SK-N-DZ (cell line): ENCODE measurements at places on chromosomes 13 and 19.
A peak's percentile ranks its signal among the peaks of the same experiment; 100 is the strongest.

- DNase-seq = no peak
These were observed 72.5 kb upstream of the UBL3 start for GRCh38 chr13:29922896-29923295.

DNA sequence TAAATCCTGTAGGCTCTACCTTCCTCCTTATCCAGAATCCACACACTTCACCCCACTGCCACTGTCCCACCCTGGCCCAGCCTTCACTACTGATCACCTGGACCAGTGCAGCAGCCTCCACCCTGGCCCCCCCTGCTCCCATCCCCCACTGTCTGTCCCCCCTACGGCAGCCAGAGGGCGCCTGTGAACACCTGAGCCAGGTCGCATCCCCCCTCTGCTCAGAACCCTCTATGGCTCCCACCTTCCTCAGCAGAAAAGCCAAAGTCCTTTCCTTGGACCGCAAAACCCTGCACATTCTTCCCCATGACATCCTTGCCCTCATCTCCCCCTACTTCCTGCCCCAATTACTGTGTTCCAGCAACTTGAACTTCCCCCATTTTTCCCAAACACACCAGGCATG is 20.6 kb downstream of the ELAVL3 start:
- no peak for DNase-seq

GRCh38 chr19:18366021-18366435 is 19.9 kb upstream of the GDF15 start:
- no peak for DNase-seq

DNA sequence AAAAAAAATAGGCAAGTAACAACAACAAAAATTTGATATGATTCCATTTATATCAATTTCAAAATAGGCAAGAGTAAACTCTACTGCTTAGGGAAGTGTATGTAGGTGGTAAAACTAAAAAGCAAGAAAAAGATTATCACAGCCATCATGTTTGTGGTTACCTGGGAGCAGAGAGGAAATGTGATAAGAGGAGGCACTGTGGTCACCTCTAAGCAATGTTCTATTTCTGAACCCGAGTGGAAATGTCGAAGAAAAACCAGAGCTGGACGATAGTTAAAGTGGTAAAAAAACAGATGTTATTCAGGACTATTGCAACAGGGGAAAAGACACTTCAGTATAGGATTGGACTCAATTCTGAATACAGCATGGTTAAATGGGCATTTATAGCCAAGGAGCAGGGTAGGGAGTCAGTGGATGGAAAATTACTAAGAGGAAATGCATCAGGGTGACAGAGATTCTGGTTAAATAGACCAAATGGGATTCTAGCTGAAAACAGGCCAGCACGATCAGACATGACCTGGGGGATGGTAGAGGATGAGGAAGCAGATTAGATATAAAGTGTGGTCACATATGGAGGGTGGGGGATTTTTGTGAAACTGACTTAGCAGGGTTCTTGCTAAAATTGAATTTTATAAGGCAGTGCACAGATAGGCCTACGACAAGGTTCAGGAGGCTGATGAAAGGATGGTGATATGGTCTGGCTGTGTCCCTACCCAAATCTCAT is 6.0 kb upstream of the TEX30 start:
- DNase-seq = no peak

DNA sequence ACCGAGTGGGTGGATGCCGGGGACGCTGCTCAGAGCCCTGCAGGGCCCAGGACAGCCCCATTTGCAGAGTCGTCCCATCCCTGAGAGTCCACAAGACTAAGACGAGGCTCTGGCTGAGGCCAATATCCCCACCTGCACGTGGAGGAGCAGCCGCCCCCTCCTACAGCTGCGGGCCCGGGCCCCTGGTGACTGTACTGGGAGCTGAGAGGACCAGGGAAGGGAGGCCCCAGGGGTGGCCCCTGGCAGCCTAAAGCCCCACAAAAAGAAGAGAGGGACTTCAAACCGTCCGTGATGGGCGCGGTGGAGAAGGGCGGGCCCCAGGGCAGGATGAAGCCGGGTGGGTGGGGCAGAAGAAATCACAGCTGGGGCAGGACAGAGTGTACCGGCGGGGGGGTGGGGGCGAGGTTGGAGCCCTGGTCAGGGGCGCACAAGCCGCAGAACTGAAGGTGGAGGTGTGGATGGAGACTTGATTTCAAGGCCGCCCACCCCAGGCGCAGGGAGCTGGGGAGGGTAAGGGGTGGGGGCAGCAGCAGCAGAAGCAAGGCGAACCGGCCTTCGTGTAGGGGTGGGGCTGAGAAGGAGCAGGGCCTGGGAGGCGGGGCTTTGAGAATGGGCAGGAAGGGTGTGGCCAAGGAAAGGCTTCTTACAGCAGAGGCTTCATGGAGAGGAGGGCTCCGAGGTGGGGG is 12.9 kb downstream of the CFD start:
- peak; percentile 62 for DNase-seq

DNA sequence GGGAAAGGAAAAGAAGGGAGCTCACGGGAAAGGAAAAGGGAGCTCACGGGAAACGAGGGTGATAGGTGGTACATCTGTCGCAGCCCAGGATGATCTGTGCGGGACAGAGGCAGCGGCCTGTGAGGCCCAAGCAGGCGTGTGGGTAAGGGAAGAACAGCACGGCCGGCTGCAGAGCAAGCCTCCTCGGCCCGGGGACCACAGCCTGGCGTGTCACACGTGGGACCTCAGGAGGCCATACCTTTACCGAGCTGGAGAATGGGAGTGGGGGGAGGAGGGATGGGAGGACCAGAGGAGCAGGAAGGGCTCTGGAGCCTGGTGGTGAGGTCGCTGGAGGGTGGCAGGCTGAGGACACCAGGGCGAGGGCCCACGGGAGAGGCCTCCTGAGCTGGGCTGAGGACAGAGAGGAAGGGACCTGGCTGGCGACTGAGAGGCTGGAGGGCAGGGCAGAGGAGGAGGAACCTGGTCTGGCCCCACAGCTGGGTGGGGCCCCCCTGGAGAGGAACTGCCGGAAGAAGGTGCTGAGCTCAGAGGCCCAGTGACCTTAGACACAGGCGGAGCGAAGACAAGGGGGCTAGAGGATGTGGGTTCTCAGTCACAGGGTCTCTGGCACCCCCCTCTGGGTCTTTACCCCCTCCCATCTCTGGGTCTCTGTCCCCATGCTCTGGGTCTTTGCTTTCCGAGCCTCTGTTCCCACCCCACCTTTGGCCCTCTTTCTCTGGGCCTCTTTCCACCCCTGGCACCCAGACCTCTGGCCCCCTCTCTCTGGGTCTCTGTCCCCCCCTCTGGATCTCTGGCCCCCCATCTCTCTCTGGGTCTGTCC is 2.9 kb upstream of the FTL start:
- peak; percentile 29 for DNase-seq

DNA sequence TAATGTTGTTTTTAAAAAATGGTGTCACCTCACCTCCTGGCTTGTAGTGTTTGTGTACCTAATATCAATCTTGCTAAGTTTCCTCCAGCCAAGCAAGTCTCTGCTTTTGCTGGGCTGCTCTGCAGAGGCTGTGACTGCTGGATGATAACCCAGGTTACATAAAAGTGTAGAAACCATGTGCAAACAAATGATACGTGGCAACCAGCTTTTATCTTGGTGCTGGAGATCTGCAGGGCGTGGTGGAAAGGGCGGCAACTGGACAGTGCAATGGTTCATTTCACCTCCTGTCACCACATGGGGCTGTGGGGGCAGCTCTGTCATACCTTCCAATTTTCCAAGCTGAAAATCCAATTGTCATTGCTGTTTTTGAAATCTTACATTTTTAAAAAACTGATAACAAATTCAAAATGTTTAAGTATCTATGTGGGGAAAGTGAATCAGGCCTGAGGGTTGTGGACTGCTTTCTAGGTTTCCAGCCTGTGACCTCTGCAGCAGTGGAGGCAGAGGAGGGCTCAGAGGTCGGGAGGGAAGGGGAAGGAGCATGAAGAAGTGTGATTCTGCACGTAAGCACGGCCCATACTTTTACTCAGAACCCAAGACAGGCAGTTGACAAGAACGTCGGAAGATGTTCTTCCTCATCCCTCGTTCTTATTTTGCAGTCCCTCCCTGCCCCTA is 9.7 kb downstream of the GPR42 start:
- DNase-seq = no peak

DNA sequence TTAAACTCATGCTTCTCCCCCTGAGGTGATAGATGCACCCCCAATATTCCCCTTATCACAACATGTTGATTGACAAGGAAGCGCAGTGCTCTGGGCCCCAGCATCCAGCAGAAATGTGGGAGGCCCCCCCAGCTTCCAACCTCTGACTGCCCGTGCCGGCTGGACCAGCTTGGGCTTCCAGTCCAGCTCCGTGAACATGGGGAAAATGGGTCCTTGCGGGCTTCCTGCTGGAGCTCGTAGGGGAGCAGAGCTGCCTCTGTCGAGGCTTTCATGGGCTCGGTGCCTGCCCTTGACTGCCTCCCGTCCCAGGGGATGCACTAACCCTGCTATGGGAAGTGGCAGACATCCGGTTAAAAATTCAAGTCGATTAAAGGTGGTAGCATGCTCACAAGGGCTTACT is 188.9 kb downstream of the COL4A1 start:
- DNase-seq = no peak

- no peak for DNase-seq
These were observed 3.7 kb downstream of the PGLYRP2 start for GRCh38 chr19:15475611-15476010.

- no peak for DNase-seq
These were observed 217.9 kb downstream of the COL4A1 start for GRCh38 chr13:110089100-110089499.

DNA sequence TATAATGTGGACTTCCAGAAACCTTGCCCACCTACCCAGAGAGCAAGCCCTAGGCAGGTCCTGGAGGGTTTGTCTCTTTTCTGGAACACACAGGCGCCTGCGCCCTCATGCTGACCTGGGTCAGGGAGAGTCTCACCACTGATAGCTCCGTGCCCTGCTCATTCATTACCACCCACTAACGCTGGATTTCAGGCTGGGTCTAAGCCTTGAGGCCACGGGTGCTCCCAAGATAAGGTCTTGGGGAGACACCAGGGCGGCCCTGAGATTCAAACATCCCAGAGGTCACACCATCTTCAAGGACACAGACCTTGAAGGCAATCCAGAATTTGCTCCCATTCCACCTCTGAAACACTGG is 5.1 kb downstream of the S1PR2 start:
- DNase-seq = no peak

DNA sequence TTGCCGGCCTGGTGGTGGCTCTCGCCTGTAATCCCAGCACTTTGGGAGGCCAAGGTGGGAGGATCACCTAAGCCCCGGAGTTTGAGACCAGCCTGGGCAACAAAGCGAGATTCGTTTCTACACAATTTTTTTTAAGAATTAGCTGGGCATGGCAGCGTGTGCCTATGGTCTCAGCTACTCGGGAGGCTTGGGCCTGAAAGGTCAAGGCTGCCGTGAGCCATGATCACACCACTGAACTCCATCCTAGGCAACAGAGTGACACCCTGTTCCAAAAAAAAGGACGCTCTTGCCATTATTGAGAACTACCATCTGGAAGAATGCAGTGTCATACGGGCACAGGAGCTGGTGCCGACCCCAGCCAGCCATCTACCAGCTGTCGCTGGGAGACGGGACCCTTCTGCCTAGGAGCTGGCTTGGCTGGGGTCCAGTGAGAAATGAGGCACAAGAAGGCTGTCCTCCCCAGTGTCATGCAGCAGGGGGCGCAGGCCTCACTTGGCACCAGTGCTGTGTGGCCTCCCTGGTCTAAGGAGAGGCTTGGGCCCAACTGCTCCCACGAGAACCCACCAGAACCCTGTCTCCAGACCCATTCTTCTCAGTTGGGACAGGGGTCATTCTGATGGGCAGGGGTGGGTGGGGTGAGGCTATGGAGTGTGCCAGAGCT is 12.2 kb upstream of the RELB start:
- peak; percentile 37 for DNase-seq

GRCh38 chr19:15404097-15404779 is 14.6 kb downstream of the AKAP8L start:
- DNase-seq = no peak

- no peak for DNase-seq
These were observed 531.3 kb downstream of the RFC3 start for GRCh38 chr13:34349091-34349722.

DNA sequence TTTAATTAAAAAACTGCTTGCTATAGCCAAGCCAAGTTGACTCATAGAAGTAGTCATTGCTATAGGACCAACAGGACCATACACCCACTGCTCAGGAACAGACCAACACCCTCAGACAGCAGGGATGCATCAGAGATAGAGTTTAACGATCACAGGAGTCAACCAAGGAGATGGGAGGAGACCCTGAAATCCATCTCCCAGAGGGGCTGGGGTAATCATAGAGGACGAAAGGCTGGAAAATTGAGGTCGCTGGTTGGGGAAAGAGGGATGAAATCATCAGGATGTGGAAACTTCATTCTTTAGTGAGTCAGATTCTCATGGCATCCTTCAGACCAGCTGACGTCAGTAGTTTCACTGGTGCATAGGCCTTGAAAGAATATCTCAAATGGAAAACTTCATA is 160.4 kb upstream of the GPC6 start:
- no peak for DNase-seq

- DNase-seq = no peak
These were observed 201.6 kb downstream of the SLITRK5 start for GRCh38 chr13:87872813-87873212.

DNA sequence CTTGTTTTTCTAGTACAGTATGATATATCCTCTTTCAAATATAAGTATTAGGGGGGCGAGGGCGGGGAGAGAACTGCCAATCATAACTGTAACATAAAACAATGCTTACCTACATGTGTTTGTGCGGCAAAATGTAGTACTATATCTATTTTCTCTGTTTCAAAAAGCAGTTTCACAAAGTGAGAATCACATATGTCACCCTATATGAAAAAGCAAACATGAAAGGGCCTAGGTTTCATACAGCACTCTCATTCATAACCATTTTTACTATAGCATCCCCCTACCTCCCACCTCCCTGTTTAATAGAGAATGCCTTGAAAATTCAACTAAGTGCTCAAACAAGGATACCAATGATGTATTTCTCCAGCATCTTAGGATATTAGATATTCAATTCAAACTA is 5.2 kb downstream of the TGDS start:
- no peak for DNase-seq

DNA sequence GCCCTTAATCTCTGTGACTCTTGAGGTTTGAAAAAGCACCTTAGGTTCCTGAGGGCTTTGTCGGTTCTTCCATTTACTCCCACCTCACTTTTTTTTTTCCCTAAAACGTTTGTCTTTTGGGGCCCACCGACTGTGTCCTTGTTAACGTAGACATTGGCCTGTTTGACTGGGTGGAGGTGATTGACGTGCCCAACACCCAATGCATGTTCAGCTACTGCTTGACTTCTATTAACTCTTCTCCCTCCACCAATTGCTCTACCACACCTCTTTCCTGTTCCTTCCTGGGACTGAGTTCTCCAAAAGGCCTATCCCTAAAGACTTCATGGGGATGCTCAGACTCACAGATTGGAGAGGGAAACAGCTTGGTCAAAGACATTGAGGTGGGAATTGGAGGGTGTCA is 17.3 kb downstream of the CKM start:
- no peak for DNase-seq

DNA sequence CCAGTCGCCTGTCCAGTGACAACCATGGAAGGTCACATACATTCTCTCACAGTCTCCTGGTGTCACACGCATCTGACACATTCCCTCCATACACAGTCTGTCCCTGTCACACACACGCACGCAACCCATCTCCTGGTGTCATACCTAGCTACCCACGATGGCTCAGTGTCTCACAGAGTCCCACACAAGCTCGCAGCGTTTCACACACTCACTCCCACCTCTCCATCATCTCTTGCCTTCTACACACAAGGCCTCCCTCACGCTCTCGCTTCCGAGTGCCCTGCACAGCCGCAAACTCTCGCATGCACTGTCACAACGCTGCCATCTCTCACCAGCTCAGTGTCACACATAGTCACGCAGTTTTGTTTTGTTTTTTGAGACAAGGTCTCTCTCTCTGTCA is 1.2 kb upstream of the GNG8 start:
- no peak for DNase-seq

- DNase-seq = no peak
These were observed 67.2 kb upstream of the FNDC3A start for GRCh38 chr13:48908381-48909055.
